Midbrain (tissue), 1 donor: ENCODE measurements at places on chromosomes 5 and 9.

- DNase-seq = no peak
Observed at GRCh38 chr5:95727764-95728191, 3.4 kb upstream of the RHOBTB3 start.

DNA sequence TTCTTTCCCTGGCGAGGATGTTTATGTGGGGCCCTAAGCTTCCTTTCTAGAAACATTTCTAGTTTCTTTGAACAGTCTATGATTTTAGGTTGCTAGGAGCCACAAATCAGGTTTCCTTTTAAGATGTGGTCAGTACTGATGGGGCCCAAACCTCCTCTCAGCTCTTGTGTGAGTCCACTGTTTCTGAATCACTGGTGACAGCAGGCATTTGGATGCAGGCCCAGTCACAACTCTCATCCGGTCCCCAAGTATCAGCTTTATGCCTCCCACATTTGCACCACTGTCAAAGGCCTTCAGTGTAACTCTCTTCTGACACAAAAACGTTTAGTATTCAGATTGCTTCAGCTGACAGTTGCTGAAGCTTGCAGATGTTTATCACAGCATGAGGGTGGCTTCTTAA, 7.8 kb downstream of the DMRT2 start:
- DNase-seq = peak; percentile 87

DNA sequence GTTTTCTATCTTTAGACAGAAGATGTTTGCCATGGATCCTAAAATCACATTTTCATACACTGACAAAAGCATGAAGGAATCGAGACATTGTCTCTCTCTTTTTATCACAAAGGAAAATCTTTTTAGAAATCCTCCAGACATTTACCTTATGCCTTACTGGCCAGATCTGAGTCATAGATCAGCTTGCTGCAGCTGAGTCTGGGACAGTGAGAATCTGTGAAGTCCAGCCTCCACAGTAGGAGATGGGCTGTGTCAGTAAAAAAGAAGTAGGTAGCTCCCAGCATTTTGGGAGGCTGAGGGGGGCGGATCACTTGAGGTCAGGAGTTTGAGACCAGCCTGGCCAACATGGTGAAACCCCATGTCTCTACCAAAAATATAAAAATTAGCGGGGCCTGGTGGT, 333.4 kb upstream of the ZNF462 start:
- DNase-seq = no peak

- no peak for DNase-seq
Observed at GRCh38 chr9:113646491-113646890, 183.0 kb downstream of the RGS3 start.

DNA sequence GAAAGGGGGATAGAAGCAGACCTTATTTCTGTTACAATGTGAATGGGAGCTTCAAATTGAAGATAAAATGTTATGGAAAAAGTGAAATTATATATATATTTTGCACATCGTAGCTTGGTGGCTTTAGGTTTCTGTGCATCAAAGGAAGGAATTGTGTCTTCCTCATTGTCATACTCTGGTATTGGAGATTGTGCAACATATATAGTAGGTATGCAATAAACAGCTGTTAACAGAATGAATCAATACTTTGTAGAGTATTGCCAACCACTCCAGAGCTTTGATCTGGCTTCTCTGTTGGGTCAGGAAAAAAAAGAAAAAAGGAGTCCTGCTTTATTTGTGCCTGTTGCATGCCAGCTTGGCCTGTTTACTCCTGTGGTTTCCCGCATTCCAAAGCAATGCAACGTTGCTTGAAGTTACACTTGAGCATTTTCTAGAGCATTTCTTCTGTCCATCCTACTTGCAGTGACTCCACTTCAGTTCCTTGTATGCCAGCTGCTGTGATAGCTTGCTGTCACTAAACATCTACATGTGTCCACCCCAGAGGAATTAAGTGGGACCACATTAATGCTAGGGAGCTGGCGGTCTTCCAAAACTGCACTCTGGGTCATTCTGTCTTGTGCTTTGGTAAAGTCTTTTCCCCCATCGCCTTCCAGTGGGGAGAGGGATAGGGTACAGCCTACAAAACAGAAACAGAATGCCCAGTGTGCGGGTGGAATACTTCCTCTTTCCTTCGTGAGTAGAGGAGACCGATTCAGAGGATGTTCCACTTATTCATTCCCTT, 62.0 kb upstream of the MEF2C start:
- peak; percentile 3 for DNase-seq

DNA sequence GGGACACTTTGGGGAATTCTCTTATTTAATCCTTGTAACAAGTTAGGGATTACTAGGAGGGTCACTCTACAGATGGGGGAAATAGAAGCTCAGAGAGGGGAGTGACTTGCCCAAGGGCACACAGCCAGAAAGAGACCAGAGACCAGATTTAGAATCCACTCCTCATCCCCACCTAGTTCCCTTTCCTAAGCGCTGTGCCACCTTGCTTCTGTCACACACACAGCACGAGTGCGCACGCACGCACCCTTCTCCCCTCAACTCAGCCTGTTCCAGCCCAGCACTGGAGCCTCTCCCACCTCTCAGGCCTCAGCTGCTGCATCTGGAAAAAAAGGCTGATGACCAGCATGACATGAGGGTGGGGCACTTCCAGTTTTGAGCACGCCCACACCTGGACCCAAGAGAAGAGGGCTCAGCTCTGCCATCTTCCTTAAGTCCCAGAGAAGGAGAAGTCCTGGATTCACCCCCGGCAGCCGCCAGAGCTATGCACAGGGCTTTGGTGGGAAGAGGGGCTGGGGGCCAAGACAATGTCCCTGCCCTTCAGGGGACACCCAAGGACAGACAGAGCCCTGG, 18.5 kb downstream of the NR5A1 start:
- DNase-seq = no peak

GRCh38 chr9:137228506-137228967, 1.2 kb downstream of the RNF224 start:
- no peak for DNase-seq

DNA sequence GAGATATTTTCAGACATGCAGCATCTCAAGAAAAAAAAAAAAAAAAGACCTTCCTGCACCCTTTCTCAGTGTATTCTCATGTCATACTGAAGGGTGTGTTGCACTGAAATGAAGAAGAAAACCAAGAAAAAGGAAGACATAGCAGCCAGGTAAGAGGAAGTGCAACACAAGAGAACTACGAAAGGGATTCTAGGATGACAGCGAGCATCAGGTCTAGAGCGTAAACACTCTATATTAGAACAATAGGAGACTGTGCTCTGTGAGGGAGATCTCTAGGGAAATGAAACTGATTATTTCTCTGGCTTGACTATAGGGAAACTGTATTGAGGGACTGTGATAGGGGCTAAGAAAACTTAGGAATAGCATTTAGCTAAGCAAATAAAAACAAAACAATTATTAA, 30.0 kb downstream of the BTF3 start:
- DNase-seq = no peak

- peak; percentile 24 for DNase-seq
Observed at GRCh38 chr9:137048655-137049543, 2.9 kb upstream of the NPDC1 start.

DNA sequence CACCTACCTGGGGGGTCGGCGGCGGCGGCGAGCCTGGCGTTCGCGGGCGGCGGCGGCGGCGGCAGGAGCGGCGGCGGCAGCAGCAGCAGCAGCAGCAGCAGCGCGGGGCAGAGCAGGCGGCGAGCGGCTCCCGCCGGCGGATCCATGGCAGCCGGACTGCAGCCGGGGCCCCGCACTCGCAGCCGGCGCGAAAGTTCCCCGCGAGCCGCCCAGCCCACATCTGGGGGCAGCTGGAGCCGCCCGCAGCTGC, 153 bp downstream of the ADAMTS2 start:
- DNase-seq = no peak

- DNase-seq = no peak
Observed at GRCh38 chr9:71911908-71912335, 483 bp downstream of the C9orf85 start.

- peak; percentile 80 for DNase-seq
Observed at GRCh38 chr5:1182633-1183423, 18.6 kb upstream of the SLC6A19 start.

- DNase-seq = no peak
Observed at GRCh38 chr5:8491254-8491653, 622.3 kb downstream of the MTRR start.

DNA sequence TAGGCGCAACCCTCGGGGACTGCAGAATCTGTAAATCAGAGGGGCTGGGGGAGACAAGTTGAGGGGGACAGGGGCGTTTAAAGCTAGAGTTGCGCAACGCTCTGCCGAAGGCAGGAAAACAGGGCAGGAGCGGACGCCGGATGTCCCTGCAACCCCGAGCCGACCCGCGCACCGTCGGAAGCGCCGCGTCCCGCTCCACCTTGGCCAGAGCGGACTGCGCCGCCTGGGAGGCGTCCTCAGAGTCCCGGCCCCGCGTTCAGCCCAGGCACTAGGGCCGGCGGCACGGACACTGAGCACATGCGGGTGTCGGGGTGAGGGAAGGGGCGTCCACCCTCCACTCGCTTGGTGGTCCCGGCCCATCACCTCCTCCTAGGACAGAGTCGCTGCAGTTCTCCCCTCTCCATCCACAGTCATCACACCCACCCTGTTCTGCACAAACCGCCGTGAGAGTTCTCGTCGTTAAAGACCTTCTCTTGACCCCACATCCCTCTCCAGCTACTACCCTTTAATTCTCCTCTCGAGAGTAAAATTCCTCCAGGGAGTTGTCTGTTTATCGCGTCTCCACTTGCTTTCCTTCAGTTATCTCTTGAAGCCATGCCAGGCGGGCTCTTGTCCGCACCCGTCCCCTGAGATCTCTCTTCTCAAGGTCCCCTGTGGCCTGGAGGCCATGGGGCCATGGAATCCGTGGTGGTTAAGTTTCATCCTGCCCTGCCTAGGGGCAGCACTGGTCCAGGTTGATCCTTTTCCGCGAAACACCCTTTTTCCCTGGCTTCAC, 796 bp upstream of the PDLIM7 start:
- no peak for DNase-seq

DNA sequence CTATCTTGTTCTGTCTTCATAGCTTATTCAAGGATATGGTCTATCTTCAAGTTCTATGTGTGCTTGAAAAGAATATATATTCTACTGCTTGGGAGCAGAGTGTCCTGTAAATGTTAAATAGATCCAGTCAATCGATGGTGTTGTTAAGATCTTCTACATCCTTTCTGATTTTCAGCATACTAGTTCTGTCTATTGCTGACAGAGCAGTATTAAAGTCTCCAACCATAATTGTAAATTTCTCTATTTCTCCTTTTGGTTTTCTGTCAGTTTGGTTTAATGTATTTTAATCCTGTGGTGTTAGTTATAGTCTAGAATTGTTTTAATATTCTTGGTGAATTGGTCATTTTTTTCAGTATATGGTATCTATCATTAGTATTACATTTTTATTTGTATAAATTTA, 124.0 kb upstream of the COX7C start:
- no peak for DNase-seq

GRCh38 chr5:84682531-84682930, 297.9 kb upstream of the EDIL3 start:
- no peak for DNase-seq
